G401 (cell line): ENCODE measurements at places on chromosomes 4 and X. TPM values are rescaled to one million over a fixed set of nuclear protein-coding genes. Genes with fewer than 3 reads are reported as not detected.

Gene KDR
- not detected in 2 replicates for total RNA-seq

Gene SGCB
- total RNA-seq: 4.2 and 5.5 TPM in 2 replicates

Gene NPFFR2
- total RNA-seq: 0.43 and 1.3 TPM in 2 replicates

Gene RPS6KA6
- 1.4 and 2.5 TPM in 2 replicates for total RNA-seq

Gene MTNR1A
- not detected in 2 replicates for total RNA-seq

Gene AMTN
- total RNA-seq: not detected in 2 replicates

Gene ARSJ
- total RNA-seq: not detected in 2 replicates

Gene NPY2R
- total RNA-seq: 0.51 and 0.62 TPM in 2 replicates

Gene C4orf50
- total RNA-seq: not detected in 2 replicates

Gene UBA1
- total RNA-seq: 198 and 217 TPM in 2 replicates

Gene MAB21L2
- total RNA-seq: not detected in 2 replicates

Gene ANXA10
- not detected in 2 replicates for total RNA-seq

Gene ZMYM3
- total RNA-seq: 20.9 and 30.0 TPM in 2 replicates

Gene F8A3
- total RNA-seq: not detected in 2 replicates

Gene LIMCH1
- not detected in 2 replicates for total RNA-seq

Gene CLGN
- total RNA-seq: 3.5 and 3.9 TPM in 2 replicates

Gene PAGE1
- not detected in 2 replicates for total RNA-seq

Gene VEGFD
- total RNA-seq: not detected in 2 replicates

Gene S100G
- total RNA-seq: not detected in 2 replicates

Gene C1QTNF7
- total RNA-seq: not detected in 2 replicates

Gene OSTC
- 94.7 and 100 TPM in 2 replicates for total RNA-seq
